Brain microvascular endothelial cell (primary cell): ENCODE measurements at places on chromosomes 7 and 10.
A peak's percentile ranks its signal among the peaks of the same experiment; 100 is the strongest.

GRCh38 chr10:48907730-48908129 lies 31.9 kb downstream of the LRRC18 start:
- no peak for DNase-seq

DNA sequence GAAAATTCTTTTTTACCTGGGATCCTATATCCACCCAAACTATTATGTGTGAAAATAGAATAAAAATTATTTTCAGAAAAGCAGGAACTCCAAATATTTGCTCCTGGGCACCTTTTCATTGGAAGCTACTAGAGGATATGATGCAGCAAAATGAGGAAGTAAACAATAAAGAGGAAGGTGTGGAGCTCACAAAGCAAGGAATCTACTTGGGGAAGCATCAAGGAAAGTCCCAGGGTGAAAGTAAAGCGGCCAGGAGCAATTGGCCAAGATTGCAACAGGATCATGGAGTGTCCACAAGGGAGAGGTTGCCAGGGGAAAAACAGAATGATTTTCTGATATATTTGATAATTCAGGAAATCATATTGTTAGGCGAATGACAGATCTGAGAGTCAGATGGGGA lies 80.8 kb downstream of the CARD11 start:
- DNase-seq: no peak

GRCh38 chr10:23106331-23107072 lies 11.1 kb downstream of the MSRB2 start:
- DNase-seq: no peak

DNA sequence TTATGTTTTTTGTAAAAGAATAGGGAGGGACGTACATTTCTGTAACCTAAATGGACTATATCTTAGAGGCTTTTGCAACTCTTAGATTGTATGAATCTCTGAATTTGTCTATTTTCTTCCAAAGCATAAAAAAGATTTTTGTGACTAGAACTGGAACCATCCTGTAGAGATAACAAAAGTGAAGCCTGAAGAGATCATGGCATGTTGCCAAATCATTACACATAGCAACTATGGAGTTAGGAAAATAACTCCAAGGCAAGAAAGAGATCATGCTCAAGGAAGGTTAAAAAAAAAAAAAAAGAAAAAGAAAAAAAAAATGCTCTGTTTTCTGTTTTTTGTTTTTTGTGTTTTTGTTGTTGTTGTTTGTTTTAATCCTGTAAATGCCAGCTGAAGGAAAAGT lies 567.7 kb upstream of the ZWINT start:
- no peak for DNase-seq

DNA sequence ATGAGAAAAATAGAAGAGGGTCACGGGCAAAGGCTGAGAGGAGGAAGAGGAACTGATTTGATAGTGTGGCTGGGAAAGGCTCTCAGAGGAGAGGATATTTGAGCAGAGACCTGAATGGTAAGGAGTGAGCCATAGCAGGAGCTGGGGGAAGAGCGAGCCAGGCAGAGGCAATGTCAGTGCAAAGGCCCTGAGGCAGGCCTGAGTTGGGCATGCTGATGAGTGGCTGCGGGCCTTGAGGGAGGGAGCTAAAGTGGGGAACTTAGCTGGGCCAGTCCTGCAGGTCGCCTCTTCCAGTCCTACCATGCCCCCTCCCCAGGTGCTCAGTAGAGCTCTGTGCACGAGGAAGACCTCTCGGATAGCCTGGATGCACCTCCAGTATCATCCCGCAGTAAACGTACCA lies 55.4 kb upstream of the FGFR2 start:
- DNase-seq: no peak

- DNase-seq: peak; percentile 63
Measured at GRCh38 chr10:52442576-52442975, 128.5 kb downstream of the DKK1 start.

- DNase-seq: no peak
Measured at GRCh38 chr7:105779856-105780780, 96.3 kb downstream of the ATXN7L1 start.

GRCh38 chr7:149074116-149074885 lies 16.2 kb downstream of the ZNF786 start:
- DNase-seq: no peak

- no peak for DNase-seq
Measured at GRCh38 chr7:147197006-147197405, 1080.4 kb downstream of the CNTNAP2 start.

- DNase-seq: no peak
Measured at GRCh38 chr7:69597278-69598076, 798 bp upstream of the AUTS2 start.
